CD4-positive, alpha-beta T cell treated with Interleukin-15 for 4 hours (primary cell): ENCODE measurements at places on chromosomes 4 and X.

DNA sequence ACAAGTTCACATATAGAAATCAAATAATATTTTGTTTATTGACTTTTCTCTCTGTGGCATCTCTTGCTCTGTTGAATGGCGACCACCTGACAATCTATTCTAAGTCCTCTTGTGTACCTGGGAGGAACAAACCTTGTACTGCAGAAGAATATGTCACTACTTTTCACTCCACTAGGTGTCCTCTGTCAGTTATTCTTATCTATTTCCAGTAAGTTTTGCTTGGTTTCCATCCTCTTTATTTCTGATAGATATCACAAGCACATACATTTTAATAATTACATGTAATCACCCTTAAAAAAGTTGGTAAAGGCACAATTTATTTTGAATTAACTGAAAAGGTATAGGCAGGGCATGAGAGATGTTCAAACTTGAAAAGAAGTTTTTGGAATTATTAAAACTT is 238.4 kb downstream of the SNCA start:
- no peak for DNase-seq

- DNase-seq: no peak
Measured at GRCh38 chrX:110421500-110422455, 63.1 kb downstream of the RTL9 start.

DNA sequence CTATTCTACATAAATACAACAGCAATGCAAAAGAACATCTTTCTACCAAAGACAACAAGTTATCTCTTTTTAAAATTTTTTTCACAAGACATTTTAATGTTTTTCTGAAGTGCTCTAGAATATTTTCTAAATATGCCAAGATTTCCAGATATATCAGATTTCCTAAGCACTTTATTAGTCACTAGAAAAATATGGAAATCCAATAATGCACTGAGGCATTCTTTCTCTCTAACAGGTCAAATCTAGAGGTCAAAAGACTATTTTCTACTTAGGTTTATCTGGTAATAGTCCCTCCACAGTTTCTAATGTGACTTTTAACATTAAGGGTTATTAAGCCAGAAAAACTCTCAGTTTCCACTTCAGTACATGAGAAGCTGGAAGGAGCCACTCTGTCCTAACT is 1041.2 kb upstream of the INTU start:
- DNase-seq: no peak

DNA sequence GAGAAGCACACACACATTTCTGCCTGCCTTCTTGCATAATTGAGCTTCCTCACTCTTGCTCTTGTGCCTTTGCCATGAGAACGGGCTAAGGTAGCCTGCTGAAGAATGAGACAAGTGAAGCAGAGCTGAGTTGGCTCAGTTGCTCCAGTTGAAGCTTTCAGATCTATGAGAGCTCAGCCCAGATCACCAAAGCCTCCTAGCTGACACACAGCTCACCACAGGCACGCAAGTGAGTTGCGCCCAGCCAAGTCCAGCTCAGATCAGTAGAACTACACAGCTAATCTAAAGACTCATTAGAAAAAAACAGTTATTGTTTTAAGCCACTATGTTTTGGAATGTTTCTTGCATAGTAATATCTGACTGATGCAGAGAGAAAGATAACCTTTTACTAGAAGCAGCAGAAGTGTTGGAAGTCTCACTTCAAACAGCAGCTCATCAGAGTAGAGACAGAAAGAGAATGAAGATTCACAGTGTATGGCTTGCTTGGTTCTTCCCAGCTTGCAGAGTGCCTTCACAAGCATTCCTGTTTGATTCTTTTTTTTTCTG is 362.4 kb downstream of the MID1IP1 start:
- no peak for DNase-seq

DNA sequence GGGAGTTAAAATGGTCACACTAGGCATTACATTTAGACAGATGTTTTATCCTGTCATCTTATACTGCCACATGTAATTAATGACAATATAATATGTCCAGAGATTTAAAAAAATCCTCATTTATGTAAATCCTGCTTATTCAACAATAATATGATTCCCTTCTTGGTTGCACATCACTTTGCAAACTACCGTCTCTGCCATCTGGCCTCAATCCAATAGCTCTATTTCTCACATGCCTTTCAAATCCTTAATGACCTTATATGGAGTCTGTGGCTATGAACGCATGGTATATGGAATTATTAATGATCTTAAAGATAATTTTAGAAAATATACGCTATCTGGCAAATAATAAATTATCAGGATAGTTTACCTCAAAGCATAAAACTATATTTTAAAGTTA is 144.5 kb downstream of the NPNT start:
- no peak for DNase-seq

GRCh38 chrX:38138900-38139299 is 81.8 kb downstream of the SRPX start:
- no peak for DNase-seq

- DNase-seq: no peak
Measured at GRCh38 chrX:122219735-122220134, 964.3 kb upstream of the GRIA3 start.

GRCh38 chr4:36198068-36198808 is 46.1 kb downstream of the ARAP2 start:
- no peak for DNase-seq

GRCh38 chrX:48616576-48616975 is 19.3 kb downstream of the WDR13 start:
- DNase-seq: no peak

GRCh38 chr4:150934022-150934421 is 81.1 kb downstream of the LRBA start:
- no peak for DNase-seq

- no peak for DNase-seq
Measured at GRCh38 chrX:38859602-38860001, 58.3 kb downstream of the MID1IP1 start.

DNA sequence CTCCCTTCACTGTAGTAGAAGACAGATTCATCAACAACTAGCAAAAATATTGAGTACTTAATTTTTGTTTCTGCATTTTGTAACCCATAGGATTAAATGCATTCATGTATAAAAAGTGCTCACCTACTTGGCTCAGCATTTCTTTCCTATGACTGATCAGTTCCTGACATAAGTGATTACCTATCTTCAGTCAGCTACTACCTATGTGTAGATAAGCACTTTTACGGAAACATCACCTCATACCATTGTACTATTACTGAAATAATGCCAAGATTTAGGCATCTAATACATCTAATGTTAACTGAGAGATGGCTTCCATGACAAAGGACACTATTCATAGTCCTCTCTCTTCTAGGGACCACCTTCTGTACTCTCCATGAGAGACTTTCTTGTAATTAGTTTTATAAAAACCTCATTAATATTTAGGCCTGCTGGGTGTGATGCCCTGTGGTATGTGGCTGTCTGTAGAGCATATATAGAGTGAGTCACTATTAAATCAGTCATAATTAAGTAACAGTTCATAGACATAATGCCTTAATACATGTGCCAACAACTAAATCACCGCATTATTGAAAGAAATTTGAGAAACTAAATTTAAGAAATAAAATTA is 147.0 kb downstream of the PDGFC start:
- DNase-seq: no peak

DNA sequence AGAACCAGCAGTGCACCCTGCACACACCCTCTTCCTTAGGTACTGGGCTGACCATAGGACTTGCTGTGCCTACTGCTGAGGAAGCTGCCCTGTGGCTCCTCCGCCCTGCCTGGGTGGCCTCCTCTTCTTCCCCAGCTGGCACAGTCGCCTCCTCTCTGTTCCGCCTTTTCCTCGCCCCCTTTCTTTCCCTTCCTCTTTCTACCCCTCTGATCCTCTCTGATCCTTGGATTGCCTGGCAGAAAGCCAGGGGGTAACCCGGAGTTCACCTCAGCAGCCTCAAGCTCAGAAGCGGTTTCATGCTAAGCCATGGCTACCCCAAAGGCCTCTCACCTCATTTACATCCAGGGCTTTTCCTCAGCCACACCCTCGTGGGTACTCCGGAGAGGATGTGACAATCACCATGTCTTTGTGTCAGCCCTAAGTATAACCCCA is 136.2 kb downstream of the SMIM20 start:
- no peak for DNase-seq

GRCh38 chrX:155778844-155779553 is 102.1 kb upstream of the VAMP7 start:
- DNase-seq: no peak

DNA sequence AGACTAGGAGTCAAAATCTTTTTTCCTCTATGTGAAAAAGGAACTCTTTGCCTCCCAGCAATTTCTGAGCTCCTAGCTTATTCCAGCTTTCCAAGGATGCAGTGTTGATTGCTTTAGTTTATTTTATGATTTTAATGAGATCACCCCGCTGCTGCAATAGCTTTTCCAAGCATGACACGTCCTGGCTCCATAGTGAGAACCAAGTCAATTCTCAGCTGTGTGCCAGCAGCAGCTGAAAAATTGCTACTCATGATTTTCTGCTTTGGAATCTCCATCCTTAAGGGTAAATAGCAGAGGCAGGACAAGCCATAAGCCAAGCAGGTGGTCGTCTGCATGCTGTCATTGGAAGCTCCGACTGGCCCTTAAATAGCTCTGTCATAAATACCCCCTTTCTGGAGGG is 64.5 kb downstream of the FTHL17 start:
- DNase-seq: no peak

DNA sequence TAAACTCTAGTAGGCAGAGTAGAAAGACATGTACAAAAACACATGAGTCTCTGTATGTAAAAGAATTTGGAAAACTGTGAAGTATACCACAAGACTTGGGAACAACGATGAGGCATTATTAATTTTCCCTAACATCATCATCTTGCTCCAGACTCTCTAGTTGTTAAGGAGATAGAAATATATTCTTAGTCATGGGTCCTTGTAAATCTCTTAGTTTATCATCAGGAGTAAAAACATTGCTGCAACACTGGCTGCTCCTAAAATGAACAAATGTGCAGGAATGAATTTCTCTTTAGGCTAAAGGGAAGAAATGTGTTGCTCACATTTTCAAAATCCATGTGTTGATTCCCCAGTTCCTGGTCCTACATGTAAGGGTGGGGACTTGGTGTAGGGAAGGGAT is 384.6 kb downstream of the STIM2 start:
- no peak for DNase-seq

DNA sequence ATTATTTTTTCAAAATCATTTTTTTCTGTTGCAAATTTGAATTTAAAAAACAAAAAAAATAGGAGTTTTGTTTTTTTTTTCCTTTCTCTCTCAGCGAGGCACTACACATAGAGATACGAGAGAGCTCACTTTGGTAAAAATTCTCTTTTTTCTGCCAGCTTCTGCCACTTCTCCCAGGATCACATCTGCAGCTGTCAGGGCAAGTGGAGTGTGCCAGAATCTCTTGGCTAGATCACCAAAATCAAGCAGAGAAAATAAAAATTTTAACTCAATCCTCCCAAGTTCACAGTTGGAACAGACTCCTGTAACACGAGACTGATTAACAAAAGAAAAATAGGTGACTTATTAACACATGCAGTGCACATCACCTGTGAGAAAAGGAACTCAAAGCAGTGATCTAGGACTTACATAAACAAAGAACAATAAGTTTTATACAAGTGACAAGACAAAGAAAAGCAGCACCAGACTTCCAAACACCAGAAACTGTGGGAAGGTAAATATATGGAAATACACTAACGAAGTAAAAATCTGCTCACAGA is 213.2 kb upstream of the ZFP42 start:
- DNase-seq: no peak

DNA sequence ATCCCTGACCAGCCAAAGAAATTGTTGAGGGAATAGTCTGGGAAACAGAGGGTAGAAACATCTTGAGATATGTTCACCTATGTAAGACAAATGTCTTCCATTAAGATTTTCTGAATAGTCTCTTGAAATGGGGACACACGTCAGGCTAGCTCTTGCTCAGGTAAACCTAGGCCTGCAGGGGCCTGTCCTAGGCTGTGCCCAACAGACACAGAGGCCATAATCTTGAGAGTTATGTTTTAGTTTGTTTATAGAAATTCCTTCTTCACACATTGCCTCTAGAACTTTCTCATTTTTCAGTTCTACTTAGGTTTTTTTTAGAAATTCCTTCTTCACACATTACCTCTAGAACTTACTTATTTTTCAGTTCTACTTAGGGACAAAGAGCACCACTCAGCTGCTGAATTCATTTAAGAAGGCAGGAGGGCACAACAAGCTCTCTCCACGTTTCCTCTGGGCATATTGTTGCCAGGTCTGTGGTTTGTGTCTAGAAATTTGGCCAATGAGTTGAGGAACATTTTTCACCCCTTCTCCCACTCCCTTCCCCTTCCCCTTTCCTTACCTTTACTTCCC is 94.9 kb downstream of the ARHGAP24 start:
- no peak for DNase-seq

DNA sequence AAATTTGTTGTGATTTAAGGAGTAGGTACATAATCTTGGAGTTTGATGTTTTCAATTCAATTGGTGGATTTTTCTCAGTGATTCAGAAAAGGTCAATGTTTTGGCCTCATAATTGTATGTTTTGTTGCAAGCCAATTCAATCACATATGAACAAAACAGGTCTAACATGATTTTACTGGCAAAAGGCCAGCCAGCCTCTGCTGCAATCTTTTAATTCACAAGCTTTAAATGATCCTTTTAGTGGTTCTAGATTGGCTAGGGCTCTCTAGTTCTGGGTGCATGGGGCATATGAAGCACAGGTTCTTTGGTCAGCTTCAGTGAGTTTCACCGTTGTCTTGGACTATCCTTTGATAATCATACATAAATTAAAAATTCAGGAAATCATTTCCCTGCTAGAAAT is 19.2 kb upstream of the SLC6A14 start:
- no peak for DNase-seq

DNA sequence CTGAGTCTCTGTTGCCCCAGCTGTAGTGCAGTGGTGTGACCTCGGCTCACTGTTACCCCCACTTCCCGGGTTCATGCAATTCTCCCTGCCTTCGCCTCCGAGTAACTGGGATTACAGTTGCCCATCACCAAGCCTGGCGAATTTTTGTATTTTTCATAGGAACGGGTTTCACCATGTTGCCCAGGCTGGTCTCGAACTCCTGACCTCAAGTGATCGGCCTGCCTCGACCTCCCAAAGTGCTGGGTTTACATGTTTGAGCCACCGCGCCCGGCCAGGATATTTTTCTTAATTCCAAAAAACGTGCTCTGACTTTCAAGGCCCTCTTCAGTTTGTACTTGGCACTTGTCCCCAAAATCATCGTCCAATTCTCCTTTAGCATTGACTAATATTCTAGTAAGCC is 129.2 kb upstream of the EPHA5 start:
- no peak for DNase-seq

DNA sequence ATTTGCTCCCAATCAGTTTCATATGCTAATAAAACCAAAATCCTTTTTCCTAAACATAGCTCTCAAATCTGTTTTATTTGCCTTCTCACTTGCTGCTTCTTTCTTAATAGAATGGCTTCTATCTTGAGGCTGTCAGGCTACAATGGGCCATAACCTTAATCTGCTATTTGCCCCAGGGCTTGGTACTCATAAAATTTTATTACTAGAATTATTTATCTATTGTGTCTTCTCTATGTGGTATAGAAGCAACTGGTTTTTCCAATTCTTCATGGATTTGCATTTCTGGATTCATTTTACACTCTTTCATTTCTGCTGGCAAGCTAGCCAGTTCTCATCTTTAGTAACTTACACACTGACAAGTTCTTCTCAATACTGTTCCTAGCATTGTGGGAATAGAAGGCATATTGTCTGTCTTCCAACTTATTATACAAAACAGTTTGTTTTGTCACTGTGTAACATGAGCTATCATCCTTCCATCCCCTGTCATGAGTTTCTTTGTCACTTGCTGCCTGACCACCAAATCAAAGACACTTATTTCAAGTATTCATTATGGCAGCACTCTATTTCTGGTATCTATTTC is 96.6 kb upstream of the KCNIP4 start:
- no peak for DNase-seq
